MCF 10A (cell line): ENCODE measurements at places on chromosomes 16 and 17. TPM values are rescaled to one million over a fixed set of nuclear protein-coding genes. Genes with fewer than 3 reads are reported as not detected.

HOXB3 gene
- 0.79 and 0.88 TPM in 2 replicates for total RNA-seq

HAPSTR1 gene
- total RNA-seq: 87.4 and 88.9 TPM in 2 replicates

KRTAP4-3 gene
- total RNA-seq: not detected in 2 replicates

G6PC1 gene
- not detected in 2 replicates for total RNA-seq
